ENCODE measurements at places on chromosomes 5 and 9. TPM values are rescaled to one million over a fixed set of nuclear protein-coding genes. Genes with fewer than 3 reads are reported as not detected.

GRCh38 chr5:54874337-54875021, 110.9 kb downstream of the ESM1 start:
- DNase-seq: no peak

DNA sequence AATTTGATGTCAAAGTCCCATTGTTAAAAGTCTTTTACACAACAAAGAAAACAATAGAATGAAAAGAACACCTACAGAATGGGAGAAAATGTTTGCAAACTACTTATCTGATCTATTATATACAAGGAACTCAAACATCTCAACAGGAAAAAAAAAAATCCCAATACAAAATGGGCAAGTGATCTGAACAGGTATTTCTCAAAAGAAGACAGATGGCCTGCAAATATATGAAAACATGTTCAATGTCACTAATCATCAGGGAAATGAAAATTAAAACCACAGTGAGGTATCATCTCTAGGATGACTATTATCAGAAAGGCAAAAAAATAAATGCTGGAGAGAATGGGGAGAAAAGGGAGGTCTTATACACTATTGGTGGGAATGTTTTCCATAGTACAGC, 301.8 kb downstream of the ARHGAP26 start:
- no peak for DNase-seq

GRCh38 chr5:1792842-1793266, 6.8 kb downstream of the MRPL36 start:
- no peak for DNase-seq

Gene ASTN2
- 5.9 TPM for total RNA-seq

Gene PCDHB14
- total RNA-seq: 5.5 TPM

Gene HSPB3
- not detected for total RNA-seq

Measured in neural crest cell (in vitro differentiated cells).